ENCODE measurements at places on chromosomes 7 and 10.

GRCh38 chr7:70544016-70544415 lies 587.9 kb upstream of the GALNT17 start:
- DNase-seq, result no peak

- no peak for DNase-seq
Observed at GRCh38 chr7:111516612-111517011, 45.7 kb downstream of the IMMP2L start.

DNA sequence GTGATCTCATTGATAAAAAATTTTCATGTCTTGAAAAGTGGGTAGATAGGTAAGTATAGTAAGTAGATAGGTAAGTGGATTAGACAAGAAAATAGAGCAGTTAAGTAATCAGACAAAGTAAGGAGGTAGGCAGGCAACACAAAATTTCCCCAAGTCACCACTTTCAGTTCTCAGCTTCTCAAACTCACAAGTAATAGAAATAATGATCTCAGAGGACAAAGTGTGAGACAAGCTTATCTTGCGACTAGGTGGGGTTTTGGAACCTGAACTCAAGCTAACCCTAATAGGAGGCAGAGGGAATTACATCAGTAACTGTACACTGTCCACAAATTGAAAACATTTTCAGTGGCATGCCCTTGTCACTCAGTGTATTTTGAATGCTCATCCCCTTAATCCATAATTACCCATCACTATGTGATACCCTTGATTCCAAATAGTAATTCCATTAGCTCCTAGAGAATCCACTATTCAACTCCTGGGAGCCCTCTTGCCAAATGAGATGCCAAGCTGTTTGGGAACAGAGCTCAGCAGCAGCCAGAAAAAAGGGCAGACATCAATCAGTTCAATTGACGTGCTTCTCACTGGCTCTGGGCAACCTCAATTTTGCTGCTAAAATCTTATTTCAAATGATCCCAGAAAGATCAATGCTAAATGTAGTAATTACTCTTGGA lies 703.2 kb downstream of the XPNPEP1 start:
- no peak for DNase-seq

DNA sequence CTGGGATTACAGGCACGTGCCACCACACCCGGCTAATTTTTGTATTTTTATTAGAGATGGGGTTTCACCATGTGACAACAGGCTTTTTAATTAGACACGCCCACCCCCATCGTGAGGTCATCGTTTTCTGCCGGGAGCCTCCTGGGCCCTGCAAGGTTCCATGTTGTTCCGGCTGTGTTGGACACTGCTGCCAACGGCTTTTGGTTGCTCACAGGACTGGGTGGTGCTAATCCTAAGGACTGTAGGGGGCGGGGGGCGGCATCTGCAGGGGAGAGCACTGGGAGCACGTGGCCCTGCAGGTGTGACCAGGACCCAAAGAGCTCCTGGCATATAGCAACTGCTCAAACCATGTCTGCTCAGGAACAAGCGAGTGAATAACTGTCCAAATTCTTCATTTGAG lies 29.5 kb upstream of the INSIG1 start:
- DNase-seq, result no peak

- DNase-seq, result no peak
Observed at GRCh38 chr7:80639011-80639410, 569 bp downstream of the CD36 start.

DNA sequence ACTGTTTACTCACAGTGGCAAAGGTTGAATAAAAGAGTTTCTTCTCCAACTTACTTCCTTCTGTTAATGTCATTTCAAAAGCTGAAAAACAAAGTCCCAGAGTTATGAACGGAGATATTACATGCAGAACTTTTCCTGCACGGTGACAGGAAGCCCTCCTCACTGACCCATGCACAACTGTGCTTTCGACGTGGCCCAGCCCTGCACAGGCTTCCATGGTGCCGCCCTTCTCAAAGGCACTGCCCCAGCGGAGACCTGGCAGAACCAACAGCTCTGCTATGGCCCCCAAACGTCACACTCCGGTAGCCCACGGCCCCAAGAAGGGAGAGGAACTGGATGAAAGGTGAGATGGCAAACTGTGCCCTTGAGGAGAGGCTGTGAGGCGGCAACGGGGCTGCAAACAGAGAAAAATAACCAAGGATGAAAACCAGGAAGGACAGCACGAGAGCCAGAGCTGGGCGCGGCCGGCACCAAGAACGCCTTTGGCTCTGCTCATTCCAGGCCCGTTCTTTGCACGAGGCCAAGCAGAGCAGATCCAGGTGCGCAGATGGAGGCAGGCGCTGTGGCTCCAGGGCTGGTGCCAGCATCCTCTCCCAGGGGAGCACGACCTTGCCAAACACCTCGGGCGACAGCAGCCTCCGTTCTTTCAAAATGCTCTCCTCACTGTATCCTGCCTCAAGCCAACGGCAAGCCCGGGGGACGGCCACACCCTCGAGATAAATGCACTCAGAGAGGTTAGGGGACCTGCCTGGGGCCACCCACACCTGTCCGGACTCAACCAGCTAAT lies 7.0 kb upstream of the FUOM start:
- no peak for DNase-seq

- no peak for DNase-seq
Observed at GRCh38 chr7:155372782-155373358, 75.2 kb downstream of the INSIG1 start.

DNA sequence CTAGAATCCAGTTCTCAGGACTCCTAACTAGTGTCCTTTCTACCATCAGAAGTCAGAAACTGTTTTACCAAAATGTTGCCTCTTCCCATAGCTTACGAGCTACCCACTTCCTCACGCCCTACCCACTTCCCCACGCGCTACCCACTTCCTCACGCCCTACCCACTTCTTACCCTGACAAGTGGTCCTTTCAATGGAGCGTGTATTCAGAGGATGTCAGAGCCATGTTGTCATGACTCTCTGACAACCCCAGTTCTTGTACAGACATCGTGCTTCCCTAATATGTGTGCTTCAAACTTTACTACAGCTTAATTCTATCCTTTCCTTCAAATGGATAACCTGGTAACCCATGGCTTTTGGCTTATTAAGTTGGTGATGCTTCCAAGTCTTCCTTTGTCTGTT lies 84.8 kb upstream of the PHF14 start:
- DNase-seq, result no peak

Data from lung (tissue), 17 donors.